GM18507 (cell line): ENCODE measurements at places on chromosomes 13 and 19.

DNA sequence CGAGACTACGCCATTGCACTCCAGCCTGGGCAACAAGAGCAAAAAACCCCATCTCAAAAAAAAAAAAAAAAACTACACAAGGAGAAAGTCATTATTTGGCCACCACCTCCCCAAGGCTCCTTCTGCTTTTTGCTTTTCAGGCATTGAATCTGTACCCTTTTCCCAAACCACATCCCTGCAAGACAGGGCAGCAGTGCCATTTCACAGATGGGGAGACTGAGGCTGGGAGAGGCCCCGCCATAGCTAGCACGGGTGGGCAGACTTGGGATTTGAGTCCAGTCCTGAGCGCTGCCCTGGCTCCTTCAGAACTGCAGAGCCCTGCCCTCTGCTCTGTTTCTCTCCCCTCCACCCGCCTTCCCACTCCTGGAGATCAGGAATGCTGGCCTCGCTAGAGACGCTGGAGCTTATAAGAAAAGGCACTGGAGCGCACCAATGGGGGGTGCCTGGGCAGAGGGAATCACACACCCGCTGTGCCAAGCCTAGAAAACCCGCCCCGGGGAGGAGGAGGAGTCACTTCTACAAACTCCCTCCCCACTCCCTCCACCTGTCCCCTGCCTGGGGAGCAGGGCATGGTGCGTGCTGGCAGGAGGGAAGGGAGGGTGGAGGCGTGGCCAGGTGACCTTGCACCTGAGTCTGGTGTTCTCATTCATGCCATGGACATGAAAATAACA lies 17.6 kb downstream of the TJP3 start:
- DNase-seq: no peak

- DNase-seq: no peak
Measured at GRCh38 chr19:5355693-5356092, 15.1 kb upstream of the PTPRS start.

DNA sequence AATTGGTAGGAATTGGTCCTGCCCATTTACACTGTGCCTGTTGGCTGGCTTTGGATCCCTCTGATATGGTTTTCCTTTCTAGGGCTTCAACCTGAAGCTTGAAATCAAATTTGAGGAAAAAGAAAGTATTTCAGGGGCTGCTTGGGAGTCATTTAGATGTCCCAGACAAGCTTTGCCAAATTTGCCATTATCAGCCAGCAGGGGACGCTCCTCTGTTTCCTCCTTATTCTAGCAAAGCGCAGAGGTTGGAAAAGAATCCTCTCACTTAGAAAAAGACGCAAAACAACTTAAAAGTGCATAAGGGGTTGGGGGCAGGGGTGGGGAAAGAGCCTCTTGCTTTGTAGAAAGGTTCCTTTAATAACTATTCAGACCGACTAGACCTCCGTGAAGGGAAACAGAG lies 1211.1 kb upstream of the PCDH20 start:
- DNase-seq: no peak

GRCh38 chr13:44413095-44413494 lies 39.5 kb downstream of the SERP2 start:
- DNase-seq: no peak

GRCh38 chr19:41910240-41910991 lies 17.8 kb downstream of the ERFL start:
- no peak for DNase-seq

DNA sequence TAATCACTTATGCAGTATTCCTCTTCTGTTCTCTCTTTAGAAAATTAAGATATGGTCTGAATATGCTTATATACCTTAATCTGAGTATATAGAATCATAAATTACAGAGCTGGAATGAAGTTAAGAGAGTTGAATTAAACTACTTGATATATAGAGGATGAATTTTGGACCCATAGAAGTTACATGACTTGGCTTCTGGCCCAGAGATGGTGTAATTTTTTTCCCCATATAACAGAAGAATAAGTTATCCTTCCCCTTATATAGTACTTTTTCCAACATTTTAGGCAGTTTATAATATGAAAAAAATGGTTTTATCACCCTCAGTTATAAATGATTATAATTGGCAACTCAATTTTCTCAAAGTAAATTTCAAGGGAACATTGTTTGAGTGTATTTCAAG lies 616.3 kb downstream of the TBC1D4 start:
- DNase-seq: no peak

- DNase-seq: no peak
Measured at GRCh38 chr13:51761643-51762350, 42.2 kb downstream of the DHRS12 start.

DNA sequence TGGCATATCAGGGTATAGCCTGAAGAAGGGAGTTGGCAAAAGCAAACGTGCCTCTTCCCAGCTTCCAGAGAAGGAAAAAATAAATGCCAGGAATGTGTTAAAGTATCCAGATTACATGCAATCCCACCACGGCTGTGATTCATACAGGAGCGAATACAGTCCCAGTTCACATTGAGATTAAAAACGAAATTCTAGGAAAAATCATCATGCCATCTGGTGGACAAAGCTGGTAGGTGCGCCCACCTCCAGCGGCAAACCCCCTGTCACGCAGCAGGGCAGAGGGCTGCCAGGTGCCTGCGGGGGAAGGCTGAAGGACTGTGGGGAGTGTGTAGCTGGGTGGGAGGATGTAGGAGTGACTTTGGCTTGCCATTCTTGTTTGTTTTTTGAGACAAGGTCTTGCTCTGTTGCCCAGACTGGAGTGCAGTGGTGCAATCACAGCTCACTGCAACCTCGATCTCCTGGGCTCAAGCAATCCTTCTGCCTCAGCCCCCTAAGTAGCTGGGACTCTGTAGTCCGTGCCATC lies 6.4 kb upstream of the DMWD start:
- peak; percentile 67 for DNase-seq

DNA sequence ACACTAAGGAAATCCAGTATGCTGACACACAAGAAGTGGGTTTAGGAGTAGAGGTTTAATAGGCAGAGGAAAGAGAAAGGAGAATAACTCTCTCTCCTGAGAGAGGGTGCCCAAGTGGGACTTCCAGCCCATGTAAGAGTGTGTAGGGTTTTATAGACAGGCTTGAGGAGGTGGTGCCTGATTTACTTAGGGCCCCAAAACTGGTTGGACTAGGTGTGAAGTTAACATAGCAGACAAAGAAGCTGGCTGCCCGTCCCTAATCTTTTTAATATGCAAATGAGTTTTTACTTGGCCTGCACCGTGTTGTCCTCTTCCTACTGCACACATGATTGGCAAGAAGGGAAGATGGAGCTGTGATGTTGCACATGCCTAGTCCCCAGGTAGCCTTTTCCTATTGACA lies 752.5 kb upstream of the SLITRK5 start:
- DNase-seq: no peak

- DNase-seq: no peak
Measured at GRCh38 chr13:73608157-73608516, 526.1 kb downstream of the KLF12 start.
